GM19239 (cell line): ENCODE measurements at places on chromosomes 7 and 10.

DNA sequence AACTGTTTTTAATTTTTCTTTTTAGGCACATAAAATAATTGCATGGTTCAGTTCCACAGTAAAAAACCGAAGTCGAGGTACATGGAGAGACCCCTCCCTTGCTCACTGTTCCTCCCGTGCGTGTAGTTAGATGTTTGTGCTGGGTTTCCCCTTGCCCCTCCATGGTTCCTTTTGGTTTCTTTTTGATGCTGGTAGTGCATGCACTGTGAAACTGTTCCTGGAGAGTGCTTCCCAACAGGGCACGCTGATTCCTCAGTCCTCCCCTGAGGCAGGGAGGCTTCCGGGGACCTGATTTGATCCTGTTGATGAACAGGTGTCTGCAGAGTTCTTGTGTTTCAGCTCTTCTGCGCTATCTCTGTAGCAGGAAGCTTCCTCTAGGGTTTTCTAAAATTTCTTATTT, 69.5 kb downstream of the ADCY1 start:
- no peak for DNase-seq

GRCh38 chr7:137345799-137346449, 2.4 kb upstream of the PTN start:
- DNase-seq: no peak

- DNase-seq: no peak
Observed at GRCh38 chr10:101228966-101229265, 347 bp downstream of the LBX1 start.

GRCh38 chr10:6336016-6336415, 133.3 kb downstream of the PFKFB3 start:
- no peak for DNase-seq

- DNase-seq: no peak
Observed at GRCh38 chr7:115724400-115725056, 306.0 kb downstream of the TFEC start.

GRCh38 chr7:70356085-70356786, 758.0 kb downstream of the AUTS2 start:
- DNase-seq: no peak

- DNase-seq: no peak
Observed at GRCh38 chr10:57864765-57865680, 402.7 kb downstream of the IPMK start.

DNA sequence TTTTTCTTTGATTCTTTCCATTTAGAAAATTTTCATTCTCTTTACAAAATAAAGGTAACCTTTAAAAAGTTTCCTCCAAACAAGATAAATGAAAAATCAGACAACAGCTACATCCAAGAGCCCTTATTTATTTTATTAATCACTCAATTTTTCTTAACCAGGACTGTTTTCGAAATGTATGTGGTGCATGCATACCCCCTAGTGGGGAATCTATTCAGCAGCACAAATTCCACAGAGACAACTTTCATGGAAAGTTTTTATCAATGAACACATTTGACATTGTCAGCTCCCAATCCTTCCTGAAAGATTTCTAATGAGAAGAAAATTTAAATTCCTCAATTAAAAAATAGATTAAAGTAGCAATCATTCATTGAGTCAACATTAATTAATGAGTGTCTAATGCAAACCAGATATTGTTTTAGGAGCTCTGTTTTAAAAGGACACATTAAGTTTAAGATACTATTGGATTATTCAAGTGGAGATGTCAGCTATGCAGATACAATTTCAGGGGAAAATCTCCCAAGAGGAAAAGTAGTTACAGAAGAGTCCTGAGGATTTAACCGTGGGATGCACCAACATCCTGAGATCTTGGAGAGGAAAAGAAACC, 5.2 kb upstream of the HTR7 start:
- no peak for DNase-seq

DNA sequence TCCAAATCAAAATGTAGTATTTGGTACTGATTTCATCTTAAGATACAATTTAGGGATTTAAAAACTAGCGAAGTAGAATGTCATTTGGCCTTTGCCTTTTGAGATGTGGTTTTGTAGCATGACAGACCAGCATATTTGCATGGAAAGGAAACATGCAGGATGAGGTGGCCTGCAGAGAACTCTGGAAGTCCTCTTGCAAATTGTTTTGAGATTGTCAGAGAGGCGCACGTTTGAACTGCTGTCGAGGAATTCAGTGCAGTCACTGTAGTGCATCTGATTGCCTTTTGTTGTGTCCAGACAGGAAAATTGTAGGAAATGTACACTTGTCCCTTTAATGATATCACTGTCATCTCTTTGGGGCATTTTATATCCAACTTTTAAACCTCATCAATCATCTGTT, 136.7 kb downstream of the CELF2 start:
- no peak for DNase-seq

DNA sequence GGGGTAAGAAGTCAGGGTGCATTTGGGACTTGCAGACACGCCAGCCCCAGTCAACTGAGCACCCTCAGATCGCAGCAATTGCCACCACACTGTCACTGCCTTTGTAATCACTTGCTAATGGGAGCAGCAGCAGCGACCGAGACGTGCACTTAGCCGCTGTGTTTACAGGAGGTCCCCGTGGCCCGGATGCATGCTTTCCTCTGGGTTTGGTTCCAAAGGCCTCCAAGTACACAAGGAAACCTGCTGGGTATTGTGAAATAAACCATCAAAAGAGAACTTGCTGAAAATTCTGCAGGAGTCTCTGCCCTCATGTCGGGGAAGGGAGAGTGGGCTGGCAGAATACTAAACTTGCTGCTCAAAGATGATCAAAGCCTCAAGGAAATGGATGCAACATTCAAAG, 341.7 kb downstream of the DNAJB6 start:
- no peak for DNase-seq

GRCh38 chr10:89362929-89363328, 14.9 kb upstream of the IFIT1B start:
- no peak for DNase-seq

GRCh38 chr10:95820363-95820762, 64.4 kb downstream of the ENTPD1 start:
- DNase-seq: no peak

DNA sequence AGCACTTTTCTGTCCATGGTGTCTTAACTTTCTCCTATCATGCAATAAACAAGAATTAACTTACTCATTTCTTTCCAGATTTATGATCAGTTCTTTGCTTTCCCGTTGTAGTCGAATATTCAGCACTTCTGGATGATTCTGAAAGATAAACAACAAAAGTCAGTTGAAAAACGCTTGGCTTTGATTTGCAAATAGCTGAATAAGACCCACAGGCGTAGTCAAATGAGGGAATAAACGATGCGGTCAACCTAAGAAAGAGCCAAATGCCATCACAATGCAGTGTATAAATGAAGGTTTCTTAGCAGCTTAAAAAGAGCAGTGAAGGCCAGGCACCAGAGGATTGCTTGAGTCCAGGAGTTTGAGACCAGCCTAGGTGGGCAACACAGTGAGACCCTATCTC, 109.4 kb downstream of the ADAM12 start:
- DNase-seq: no peak

- DNase-seq: no peak
Observed at GRCh38 chr7:90276033-90276728, 31.2 kb downstream of the CFAP69 start.

DNA sequence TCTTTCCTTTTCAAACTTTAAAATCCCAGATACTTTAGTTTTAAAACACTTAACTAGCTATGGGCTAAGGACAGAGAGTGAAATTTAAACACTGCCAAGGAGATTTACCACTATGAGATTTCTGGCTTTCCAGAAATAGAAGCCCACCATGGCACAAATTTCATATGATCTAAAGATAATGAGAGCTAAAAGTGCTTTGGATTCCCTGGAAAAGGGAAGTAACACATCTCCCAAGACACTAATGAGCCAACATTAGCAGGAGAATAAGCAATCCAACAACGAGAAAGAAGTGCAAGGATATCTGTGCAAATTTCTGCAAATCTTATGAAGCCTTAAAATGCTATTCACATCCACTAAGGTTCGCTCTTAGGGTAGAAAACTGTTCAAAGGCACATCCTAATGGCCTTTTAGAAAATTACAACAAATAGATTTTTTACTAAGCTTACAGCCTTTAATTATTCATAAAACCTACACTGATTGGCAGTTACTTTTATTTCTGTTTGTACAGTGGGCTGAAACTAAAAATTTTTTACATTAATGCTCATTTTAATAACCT, 100.3 kb downstream of the RAPGEF5 start:
- no peak for DNase-seq

DNA sequence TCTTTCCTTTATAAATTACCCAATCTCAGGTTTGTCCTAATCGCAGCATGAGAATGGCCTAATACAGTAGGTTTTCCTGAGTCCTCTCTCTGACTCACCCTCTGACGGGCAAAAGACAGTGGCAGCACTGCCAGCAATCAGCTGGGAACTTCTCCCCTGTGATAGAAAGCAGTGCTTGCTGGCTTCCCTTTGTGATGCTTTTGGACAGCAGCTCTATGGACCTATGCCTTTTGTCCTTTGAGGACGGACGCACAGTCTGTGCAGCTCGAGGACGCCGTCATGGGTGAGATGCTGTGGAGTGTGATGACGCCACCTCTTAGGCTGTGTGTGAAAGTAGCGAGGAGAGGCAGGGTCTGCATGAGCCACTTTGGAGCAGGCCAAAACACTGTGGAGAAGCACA, 68.8 kb downstream of the KIAA1217 start:
- no peak for DNase-seq
